Anterior cingulate cortex (tissue), 58 donors: ENCODE measurements at places on chromosomes 16 and 17.
A peak's percentile ranks its signal among the peaks of the same experiment; 100 is the strongest.

- DNase-seq: no peak
Measured at GRCh38 chr17:78429618-78429995, 51.2 kb downstream of the PGS1 start.

DNA sequence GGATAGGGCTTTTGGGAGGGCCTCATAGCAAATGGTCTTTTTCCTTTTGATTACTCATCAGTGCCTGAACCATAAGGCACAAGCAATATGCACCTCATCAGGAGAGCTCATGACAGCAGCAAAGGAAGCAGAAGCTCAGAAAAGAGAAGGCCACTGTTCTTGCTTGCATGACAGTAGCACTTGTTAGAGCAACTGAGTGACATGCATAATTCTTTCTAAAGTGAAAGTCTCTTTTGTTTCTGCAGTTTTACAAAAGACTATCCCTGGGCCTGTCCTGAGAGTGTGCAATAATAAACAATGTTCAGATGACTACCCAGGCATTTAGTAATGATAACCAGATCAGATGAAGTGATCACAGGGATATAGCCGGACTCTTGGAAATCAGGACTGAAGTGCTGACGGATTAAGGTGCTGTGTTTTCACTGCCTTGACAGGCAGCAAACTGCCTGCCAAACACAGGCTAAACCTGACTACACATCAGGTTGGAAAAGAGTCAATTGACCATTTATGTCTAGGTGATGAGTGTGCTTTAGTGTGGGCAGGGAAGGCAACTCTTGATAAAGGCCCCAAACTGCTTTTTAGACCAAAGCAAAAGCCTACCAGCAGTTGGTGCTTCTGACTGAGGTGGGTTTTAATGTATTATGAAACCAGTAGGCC, 1860.3 kb downstream of the TP53TG3F start:
- DNase-seq: no peak

GRCh38 chr17:78889531-78889930, 13.5 kb downstream of the CEP295NL start:
- DNase-seq: no peak

- no peak for DNase-seq
Measured at GRCh38 chr16:87576171-87576570, 26.1 kb upstream of the JPH3 start.

- DNase-seq: no peak
Measured at GRCh38 chr16:87555647-87556046, 46.7 kb upstream of the JPH3 start.

GRCh38 chr16:23217646-23218045, 35.1 kb downstream of the SCNN1G start:
- no peak for DNase-seq

DNA sequence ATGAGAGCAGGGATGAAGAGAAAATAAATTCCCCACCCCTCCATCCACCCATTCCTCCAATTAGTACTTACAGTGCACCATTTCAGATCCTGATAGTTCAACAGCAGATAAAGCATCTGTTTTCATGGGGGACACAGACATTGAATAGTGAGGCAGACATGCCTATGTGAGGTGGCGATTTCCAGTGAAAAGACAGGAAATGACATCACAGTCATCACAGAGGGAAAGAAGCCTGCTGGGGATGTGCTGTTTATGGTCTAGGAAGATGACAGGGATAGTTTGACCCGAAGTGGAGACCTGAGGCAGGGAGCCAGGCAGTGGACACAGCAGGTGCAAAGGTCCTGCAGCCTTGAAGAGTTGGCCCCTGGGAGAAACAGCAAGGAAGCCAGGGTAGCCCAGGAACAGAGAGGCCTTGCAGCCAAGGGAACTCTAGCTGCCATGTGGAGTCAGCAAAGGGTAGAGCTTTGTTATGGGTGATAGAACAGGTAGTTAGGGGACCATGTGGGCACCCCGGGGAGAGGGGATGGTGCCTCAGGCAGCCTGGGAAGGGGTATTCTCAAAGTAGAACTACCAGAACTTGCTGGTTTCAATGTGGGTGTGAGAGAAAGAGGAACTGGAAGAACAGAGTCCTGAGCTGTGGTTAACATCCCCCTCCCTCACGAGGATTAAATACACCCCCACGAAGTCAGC, 256.6 kb downstream of the CPPED1 start:
- no peak for DNase-seq

DNA sequence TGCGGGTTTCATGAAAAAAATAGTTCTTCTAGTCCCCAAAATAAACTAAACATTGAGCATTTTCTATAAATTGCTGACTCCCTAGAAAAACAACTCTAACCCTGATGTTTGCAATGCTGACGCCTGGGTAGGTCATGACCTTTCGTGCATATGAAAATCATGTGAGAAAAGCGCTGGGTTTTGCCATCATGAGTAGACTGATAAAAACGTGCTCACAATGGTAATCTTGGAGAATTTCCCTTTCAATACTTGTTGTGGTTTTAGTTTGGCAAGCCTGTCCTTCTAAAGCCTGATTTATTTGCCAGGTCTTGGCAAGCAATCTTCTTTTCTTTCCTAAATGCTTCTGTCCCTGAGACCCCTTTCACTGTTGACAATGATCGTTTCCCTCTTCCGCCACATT, 4.0 kb upstream of the CLEC10A start:
- no peak for DNase-seq

GRCh38 chr16:27441276-27441675, 39.3 kb downstream of the IL21R start:
- DNase-seq: no peak

DNA sequence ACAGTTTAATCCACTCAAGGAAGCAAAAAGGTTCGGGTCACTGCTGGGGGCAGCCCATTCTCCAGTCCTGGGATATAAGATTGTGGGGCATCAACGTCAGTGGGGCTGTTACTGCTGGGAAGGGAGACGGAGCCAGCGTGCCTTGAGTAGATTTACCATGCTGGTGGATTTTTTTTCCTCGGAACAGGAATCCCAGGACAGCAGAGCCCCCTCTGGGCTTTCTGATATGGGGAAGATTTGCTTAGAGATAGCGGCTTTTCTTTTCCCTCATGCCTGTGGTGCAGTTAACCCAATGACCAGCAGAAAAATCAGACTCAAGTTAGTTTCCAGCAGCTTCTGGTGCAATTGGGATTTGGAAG, 35.4 kb downstream of the WSCD1 start:
- no peak for DNase-seq

- peak; percentile 61 for DNase-seq
Measured at GRCh38 chr17:66165537-66166123, 26.3 kb downstream of the CEP112 start.

DNA sequence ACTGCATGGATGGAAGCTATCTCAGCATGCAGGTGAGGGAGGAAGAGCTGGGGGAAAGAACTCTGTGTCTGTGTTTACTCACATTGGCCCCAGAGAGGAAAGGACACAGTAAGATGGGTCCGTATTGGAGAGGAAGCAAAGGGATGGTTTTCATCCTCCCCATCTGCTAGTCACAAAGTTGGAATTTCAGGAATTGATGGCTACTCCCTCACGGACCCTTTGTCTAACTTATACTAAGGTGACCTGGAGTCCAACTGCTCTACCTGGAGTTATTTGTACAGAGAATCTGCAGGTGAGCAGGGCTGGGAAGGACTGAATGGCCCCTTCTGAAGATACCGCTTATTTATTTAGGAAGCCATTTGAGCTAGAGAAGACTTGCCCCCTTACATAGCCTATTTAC, 55.1 kb downstream of the WNT3 start:
- no peak for DNase-seq

DNA sequence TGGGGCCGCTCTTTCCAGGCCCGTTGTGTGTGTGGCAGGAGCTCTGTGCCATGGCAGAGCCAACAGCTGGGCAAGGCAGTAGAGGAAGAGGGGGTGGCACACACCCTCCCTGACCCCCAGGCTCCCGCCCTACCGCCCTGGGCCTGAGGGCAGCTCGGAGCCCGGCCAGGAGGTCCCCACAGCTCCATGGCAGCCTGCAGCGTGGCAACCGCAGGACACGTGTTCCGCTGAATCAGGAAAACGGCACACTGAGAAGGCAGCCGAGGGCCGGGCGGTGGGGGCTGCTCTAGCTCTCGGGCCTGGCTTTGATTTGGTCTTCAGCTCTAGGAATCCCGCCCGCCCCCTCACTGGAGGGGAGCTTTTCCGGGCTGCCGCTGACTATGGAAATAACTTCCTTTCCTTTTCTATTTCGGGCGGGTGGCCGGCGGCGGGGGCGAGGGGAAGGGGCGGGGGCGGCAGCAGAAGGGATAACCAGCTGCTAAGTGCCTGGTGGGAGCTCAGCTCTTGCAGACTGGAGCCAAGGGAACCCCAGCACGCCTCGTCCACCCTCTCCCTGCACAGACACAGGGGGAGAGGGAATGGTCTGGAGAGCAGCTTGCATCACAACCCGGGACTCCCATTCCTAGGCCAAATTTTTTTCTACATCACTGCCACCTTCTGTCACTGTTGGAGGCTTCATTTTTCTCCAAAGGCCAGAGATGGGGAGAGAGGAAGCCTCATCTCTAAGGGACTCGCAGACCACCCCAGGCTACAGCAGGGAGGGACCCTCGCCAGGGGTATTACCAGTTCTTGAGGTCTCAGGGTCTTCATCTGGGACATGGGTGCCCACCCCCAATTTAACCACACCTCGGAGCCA, 24.8 kb upstream of the MRPS23 start:
- DNase-seq: peak; percentile 88

DNA sequence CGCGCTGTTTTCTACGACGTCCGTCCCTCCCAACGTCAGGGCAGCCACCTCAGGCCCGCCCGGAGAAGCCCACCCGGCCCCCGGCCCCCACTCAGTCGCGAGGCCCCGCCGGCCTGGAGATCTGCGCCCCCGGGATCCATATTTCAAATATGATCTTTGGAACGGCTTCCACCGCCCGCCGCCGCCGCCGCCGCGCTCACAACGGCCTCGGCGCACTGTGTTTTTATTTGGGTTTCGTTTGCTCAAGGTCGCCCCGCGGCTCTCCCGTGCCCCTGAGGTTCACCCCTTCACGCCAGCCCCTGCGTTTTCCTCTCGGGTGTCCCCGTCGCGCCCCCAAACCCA, 4.2 kb upstream of the CBX4 start:
- DNase-seq: no peak
